Amniotic stem cell (primary cell): ENCODE measurements at places on chromosomes 4 and X.
A peak's percentile ranks its signal among the peaks of the same experiment; 100 is the strongest.

DNA sequence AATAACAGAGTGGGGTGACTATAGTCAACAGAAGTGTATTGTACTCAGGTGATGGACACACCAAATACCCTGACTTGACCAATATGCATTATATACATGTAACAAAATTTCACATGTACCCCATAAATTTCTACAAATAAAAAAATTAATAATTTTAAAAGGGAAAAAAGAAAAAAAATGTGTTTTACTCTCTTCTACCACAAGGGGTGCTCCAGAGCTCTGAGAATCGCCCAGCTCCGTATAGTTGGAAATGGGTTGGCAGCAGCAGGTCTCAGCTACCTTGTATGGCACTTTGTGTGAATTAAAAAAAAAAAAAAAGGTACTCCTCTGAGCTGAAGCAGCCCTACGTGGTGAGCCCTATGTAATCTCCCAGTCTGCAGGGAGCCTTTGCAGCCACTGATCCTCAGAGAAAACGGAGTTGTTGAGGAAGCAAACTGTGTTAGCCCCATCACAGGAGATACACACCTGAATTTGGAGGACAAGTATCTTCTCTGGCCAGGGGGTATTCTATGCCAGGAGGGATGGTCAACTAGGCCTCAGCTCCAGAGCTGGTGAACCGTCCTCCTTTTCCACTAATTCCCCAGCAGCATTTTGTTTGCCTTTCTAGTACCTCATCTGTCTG lies 17.2 kb upstream of the POLA1 start:
- DNase-seq = no peak

GRCh38 chrX:101252634-101253033 lies 33.0 kb downstream of the DRP2 start:
- no peak for DNase-seq

- DNase-seq = no peak
Observed at GRCh38 chrX:28585767-28586166, 1.5 kb upstream of the IL1RAPL1 start.

GRCh38 chr4:173436149-173436579 lies 37.2 kb upstream of the SCRG1 start:
- DNase-seq = peak; percentile 13

DNA sequence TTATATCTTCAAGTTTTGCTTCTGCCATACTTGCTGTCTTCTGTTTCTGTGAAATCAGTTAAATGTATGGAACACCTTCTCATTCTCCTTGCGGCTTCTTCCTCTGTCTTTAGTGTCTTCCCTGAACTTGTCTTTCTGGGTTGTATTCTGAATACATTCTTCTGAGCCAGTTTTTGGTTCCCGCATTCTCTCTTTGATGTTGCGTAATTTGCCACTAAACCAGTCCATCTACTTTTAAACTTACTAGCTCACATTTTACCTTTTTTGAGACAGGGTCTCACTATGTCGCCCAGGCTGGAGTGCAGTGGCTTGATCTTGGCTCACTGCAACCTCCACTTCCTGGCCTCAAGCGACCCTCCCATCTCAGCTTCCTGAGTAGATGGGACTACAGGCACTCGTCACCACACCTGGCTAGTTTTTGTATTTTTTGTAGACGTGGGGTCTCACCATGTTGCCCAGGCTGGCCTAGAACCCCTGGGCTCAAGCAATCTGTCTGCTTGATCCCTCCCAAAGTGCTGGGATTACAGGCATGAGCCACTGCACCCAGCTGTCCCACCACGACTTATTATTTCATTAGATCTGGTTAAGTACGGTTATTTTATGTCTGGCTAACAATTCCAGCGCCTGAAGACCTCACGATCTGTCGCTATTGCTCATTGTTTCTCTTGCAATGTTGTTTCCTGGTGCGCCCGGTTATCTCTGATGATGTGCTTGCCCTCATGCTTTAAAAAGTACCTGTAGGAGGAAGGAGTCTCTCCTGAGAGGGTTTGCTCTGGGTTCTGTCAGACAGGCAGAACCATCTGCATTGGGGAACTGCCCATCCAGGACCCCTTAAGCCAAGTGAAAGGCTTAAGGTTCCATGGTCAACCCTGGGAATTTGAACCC lies 9.8 kb upstream of the FAM3A start:
- DNase-seq = no peak

- DNase-seq = no peak
Observed at GRCh38 chrX:118420462-118420861, 74.6 kb downstream of the WDR44 start.

DNA sequence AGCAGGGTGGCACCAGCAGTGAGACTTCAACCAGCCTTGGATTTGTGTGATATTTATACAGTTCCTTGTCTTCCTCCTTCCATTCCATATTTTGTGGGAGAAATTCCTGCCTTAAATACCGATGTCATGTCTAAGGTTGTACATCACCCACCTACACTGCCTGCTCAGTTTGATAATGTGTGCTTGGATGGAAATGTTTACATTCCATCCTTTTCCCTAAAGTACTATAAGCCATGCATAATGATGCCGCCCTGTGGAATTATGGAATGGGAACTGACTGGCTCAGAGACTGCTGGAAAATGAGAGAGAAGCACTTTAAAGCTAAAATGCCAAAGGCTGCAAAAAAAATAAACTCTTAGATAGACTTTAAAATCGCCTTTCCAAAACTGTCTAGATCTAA lies 11.3 kb upstream of the GLUD2 start:
- DNase-seq = no peak

DNA sequence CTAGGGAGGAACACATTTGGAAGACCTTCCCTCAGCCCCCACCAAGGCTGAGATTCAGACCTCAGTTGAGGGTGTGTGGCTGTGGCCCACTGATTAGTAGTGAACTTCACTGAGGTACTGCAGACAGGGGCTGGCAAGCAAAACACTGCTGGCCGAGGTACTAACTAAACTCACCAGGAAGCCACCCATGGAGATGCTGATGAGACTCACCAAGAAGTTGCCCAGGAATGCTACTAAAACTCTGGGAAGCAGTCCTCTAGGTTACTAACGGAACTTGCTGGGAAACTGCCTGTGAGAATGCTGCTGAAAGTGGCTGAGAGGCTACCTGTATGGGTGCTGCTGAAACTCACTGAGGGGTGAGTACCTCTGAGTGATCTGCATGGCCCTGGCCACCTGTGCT lies 372.4 kb upstream of the RPS6KA3 start:
- DNase-seq = no peak

GRCh38 chrX:81414630-81415029 lies 212.7 kb downstream of the SH3BGRL start:
- DNase-seq = no peak

- DNase-seq = no peak
Observed at GRCh38 chr4:148265627-148266026, 176.6 kb downstream of the NR3C2 start.

- no peak for DNase-seq
Observed at GRCh38 chrX:72477781-72478181, 94.9 kb downstream of the HDAC8 start.
